Psoas muscle (tissue), 8 donors: ENCODE measurements at places on chromosomes 12 and 14. TPM values are rescaled to one million over a fixed set of nuclear protein-coding genes. Genes with fewer than 3 reads are reported as not detected.

RERG gene
- total RNA-seq = 2.4 TPM

HEATR5A gene
- 32.3 TPM for total RNA-seq

OTX2 gene
- not detected for total RNA-seq

TAS2R42 gene
- not detected for total RNA-seq

GRCh38 chr12:96375841-96376604 is 24.2 kb downstream of the CDK17 start:
- no peak for DNase-seq

DNA sequence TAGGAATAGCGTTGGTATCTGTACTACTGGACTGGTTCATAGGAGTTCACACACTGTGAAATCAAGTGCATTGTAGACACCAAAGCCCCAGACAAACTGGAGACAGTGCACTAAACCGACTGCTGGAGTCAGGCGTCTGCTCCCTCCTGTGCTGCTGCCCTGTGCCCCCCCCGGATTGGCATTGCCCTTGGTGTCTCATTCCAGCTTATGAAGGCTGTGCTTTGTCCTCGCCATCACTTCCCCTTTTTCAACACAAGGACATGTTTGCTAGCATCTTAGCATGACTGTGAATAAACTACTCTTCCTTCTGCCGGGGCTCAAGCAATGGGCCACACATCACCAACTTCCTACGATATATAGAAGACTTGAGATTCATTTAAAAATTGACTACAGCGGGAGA is 84.0 kb downstream of the TMCC3 start:
- no peak for DNase-seq

- DNase-seq = no peak
Observed at GRCh38 chr14:95056476-95056875, 100.9 kb downstream of the DICER1 start.

DNA sequence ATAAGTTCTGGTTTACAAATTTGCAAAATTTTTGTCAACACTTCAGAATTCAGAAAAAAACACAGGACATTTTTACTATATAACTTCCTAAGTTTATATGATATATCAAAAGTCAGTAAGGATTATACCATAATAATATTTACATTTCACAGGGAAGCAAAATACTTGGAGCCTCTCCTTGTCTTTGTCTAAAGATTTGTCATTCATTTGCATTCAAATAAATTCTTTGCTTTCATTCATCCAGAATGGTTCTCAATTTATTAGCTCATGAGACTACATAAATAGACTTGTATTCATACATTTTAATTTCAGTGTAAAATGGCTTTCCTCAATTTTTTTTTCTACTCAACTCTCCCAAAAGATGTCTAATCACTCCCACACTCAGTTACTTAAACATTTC is 96.4 kb downstream of the SLC38A6 start:
- no peak for DNase-seq

- no peak for DNase-seq
Observed at GRCh38 chr12:46778415-46778814, 47.4 kb downstream of the SLC38A4 start.

GRCh38 chr14:103562179-103562428 is 353 bp downstream of the BAG5 start:
- peak; percentile 80 for DNase-seq

DNA sequence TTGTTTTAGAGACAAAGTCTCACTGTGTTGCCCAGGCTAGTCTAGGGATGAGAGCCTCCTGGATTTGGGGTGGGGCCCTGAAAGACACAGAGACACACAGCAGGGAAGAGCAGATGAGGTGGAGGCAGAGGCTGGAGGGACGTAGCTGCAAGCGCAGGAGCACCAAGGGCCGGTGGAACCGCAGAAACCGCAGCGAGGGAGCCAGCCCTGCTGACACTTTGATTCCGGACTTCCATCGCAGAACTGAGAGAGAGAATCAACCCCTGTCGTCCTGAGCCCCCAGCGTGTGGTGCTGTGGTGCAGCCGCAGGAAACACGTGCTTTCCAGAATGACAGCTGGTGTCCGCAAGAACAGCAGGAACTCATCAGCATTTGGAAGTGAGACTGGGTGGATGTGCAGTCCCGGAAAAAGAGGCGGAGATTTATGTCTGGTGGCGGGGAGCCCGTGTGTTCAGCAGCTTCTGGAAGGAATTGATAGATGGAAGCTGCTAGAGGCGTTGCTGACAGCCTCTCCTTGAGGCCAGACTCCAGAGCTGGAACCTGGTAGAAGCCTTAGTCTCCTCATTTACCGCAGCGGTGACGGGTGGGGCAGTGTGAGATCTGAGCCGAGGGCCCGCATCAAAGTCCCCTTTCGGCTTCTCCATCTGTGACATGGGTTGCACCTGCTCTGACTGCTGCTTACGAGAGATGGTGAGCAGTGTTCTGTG is 21.9 kb upstream of the KLC1 start:
- peak; percentile 72 for DNase-seq

DNA sequence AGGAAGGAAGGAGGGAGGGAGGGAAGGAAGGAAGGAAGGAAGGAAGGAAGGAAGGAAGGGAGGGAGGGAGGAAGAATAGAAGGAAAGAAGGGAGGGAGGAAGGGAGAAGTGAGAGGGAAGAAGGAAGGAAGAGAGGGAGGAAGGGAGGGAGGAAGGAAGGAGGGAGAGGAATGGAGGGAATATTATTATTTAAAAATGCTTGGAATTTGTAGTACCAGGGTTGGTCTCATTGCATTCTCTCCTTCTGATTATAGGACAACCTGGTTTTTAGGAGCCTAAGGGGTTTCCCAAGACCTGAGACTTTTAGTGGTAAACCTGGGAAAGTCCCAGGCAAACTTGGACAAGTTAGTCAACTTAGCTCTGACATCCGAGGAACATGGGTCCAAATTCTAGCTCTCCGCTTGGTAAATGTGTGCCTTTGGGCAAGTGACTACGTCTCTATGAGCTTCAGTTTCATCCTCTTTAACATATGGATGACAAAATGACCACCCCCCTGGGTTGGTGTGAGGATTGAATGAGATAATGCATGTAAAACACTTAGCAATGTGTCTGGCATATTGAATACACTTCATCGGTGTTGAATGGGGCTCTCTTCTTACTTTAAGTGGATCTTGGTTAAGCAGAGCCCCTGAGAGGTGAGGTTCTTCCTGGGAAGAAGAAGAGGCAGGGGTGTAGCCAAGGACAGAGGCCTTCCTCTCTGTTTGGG is 690.7 kb upstream of the TBX3 start:
- DNase-seq = no peak
